ENCODE measurements at places on chromosomes 16 and 17.

GRCh38 chr17:80657561-80657960, 112.9 kb downstream of the RPTOR start:
- no peak for DNase-seq

DNA sequence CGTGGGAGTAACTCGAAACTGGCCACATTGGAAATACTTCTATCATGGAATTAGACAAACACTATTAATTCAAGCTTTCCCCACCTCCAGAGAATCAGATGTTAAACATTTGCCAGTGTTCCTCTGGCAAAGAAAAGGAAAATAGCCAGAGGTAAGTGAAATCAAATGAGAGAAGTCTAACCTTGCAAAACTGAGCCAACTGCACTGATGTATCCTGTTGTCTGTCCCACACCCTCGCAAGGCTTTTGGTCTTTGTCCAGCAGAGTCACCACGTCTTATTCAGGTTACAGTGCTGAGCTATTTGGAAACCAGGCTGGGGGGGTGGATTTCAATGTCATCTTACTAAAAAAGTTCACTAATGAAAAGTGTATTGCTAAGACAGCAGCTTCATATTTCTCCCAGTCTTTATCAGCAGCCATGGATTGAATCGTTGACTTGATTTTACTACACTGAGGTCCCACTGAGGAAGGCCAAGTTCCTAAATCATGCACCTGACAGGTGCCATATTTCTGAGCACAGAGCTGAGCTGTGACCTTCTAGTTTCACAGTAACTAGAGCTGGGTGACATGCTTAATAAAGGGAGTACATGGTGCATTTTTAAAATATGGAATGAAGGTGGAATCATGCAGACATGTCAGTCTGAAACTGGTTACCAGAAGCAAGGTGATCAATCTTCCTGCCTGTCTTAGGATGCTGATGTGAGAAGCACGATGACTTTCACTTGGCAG, 85.2 kb upstream of the HSBP1 start:
- no peak for DNase-seq

DNA sequence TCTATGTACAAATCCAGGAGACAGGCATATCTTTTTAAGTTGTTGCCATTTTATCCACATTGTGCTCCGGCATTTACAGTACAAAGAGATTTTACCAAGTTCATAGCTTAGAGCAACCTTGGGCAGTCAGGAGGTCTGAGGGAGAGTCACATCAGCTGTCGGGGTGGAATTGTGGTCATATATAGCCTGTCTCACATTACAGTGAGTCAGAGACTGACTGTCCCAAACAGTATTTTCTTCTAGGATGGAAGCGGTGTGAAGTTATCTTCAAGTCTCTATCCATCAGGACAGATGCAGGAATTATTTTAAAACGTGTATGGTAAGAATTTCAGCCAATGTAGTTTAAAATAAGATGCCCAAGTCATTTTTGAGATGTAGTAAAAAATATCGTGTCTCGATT, 53.0 kb downstream of the GPRC5B start:
- DNase-seq: no peak

DNA sequence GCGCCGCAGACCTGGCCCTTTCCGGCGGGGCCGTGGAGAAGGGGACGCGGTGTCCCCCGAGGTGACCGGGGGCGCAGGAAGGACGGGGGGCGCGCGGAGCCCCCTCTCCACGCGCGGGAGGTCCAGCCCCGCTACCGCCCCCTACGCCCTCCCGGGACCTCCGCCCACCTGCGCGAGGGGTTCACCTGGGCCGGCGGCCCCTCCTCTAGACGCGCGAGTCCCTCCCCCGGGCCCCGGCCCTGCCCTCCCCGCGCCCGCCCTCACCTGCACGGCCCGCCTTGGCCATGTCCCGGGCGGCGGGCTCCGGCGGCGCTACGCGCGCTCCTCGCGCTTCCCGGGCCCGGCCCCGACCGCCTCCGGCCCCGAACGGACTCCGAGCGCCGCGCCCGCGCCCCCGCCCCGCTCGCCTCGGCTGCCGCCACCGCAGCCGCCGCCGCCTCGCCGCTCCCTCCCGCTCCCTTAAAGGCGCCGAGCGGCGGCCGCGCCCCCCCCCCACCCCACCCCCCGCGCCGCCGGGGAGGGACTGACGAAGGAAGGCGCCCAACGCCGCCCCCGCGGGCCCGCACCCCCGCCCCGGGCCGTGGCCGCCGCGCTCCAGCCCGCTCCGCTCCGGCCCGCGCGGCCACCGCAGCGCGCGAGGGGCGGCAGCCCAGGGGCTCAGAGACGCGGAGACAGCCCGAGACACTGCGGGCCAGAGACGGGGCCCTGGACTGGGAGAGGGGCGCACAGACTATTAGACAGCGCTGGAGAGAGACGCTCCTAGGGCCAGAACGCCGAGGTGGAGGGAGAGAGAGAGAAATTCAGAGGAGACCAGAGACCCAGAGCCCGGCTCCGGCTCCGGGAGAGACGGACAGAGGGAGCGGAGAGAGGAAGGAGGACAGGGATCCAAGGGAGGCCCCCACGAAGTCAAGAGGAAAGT, at the start of gene PITPNM3:
Gene PITPNM3 (minus strand): TSS at position 435 of the 919 bp plus-strand sequence. CDS start 149 bp downstream, at position 286.
- DNase-seq: no peak

DNA sequence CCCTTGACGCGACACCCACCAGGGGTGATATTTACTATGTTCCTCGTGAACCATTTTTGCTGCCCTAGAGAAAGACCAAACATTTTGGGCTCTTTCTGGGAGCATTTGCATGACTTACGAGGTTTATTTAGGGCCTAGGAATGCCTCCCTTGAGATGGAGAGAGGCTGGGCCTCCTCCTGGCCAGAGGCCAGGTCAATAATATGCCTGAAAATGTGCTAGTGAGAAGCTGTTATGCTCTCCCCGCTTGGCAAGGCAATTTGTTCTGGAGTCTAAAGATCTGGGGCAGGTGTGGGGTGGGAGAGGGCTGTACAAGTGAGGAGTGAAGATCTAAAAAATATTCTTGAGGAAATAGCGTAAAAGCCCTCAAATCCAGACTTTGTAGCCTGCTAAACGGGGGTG, 587.3 kb upstream of the CDH5 start:
- no peak for DNase-seq

DNA sequence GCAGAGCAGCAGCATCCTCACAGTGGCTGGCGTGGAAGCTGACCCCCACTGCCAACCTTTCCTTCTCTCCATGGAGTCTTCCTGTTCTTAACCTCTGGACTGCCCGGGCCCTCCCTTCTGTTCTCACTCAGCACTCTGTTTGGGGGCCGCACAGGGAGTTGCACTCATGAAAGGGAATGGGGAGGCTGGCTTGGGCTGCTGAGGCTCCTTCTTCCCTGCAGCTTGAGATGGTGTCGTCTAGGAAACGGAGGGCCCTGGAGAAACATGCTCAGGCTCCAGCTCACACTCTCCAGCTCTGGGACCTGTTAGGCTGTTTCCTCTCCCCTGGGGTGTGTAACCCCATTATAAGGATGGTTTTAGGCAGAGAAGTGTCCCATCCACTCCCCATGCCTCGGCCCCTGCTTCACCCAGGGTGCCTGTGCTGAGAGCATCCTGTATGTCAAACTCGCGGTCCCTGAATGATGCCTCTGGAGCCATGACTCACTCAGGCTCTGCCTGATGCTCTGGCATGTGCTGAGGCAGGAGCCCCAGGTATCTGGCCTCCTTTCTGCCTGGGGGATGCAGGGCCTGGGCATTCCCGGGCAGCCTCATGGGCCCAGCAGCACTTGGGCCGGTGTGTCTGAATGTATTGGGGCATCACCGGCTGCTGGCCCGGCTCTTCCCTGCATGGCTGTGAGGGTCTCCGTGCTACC, 18.9 kb downstream of the TMEM94 start:
- no peak for DNase-seq

- DNase-seq: no peak
Observed at GRCh38 chr17:47690121-47690520, 3.8 kb upstream of the TBKBP1 start.

- no peak for DNase-seq
Observed at GRCh38 chr17:82217120-82217529, 4.5 kb upstream of the CCDC57 start.

GRCh38 chr17:16820979-16821543, 131.0 kb downstream of the CCDC144A start:
- no peak for DNase-seq

- DNase-seq: no peak
Observed at GRCh38 chr16:89278441-89279240, 61.1 kb downstream of the ZNF778 start.

- no peak for DNase-seq
Observed at GRCh38 chr17:79213305-79213704, 138.7 kb downstream of the ENGASE start.

DNA sequence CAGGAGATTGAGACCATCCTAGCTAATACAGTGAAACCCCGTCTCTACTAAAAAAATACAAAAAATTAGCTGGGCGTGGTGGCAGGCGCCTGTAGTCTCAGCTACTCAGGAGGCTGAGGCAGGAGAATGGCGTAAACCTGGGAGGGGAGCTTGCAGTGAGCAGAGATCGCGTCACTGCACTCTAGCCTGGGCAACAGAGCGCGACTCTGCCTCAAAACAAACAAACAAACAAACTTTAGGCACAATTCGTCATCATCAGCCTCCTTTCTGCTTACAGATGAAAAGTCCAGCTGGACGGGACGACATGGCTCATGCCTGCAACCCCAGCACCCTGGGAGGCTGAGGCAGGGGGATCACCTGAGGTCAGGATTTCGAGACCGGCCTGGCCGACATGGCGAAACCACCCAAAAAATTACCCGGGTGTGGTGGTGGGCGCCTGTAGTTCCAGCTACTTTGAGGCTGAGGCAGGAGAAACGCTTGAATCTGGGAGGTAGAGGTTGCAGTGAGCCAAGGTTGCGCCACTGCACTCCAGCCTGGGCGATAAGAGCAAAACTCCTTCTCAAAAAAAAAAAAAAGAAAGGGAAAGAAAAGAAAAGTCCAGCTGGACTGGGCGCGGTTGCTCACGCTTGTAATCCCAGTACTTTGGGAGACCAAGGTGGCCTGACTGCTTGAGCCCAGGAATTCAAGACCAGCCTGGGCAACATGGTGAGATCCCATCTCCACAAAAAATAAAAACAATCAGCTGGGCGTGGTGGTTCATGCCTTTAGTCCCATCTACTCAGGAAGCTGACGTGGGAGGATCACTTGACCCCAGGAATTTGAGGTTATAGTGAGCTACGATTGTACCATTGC, 1.5 kb upstream of the SPIRE2 start:
- no peak for DNase-seq

DNA sequence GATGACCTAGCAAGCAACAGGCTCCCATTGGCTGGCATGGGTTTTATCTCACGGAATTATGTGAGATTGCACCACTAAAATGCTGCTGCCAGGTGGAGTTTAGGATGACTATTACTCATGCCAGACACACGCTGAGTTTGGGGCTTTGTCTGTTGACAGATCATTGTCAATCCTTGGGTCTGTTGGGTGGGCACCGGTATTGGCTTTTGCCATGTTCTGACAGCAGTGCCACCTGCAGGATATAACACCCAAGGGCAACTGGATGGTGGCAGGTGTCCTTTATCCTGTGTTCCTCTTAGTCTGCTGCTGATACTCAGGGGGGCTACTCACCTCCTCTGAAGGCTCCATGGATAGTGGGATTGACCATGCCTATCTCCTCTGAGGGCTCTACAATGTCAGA, 221.6 kb upstream of the DYNLRB2 start:
- DNase-seq: no peak

DNA sequence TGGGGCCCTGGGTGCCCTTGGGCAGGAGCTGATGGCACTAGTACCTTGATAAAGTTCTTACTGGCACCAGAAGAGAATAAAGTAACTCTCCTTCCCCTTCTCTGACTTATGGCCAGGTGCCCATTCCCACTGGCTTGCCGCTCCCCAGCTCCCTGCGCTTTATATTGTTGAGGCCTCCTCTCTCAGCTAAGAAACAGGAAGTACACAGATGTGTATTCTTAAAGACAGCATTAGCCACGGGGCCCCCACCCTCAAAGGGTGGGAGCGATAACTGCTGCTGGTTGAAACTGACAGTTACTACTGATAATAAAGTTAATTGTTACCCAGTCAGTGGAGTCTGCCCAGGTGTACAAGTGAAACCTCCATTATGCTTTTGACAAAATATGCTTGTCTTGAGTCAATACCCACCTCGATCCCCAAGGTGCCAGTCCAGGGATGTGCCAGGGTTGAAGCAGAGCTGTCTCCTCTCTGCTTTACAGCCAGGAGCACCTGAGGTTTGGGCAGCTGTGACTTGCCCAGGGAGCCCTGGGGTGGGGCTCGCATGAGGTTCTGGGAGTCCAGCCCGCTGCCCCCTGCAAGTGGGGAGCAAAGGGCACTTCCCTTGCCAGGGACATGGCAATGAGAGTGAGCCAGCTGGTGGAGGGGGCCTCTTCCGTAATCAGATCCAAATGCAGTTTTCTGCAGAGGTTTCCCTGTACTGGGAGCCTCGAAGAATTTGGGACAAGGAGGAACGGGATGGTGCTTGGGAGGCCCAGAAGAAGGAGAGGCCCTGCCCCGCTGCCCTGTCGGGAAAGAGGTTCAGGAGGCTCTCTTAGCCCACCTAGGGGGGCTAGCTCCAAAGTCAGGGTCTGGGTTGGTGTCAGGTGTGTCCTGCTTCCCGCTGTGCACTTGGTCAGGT, 5.4 kb upstream of the CLDN9 start:
- DNase-seq: no peak

- DNase-seq: no peak
Observed at GRCh38 chr17:44360144-44360533, 3.5 kb downstream of the FAM171A2 start.

DNA sequence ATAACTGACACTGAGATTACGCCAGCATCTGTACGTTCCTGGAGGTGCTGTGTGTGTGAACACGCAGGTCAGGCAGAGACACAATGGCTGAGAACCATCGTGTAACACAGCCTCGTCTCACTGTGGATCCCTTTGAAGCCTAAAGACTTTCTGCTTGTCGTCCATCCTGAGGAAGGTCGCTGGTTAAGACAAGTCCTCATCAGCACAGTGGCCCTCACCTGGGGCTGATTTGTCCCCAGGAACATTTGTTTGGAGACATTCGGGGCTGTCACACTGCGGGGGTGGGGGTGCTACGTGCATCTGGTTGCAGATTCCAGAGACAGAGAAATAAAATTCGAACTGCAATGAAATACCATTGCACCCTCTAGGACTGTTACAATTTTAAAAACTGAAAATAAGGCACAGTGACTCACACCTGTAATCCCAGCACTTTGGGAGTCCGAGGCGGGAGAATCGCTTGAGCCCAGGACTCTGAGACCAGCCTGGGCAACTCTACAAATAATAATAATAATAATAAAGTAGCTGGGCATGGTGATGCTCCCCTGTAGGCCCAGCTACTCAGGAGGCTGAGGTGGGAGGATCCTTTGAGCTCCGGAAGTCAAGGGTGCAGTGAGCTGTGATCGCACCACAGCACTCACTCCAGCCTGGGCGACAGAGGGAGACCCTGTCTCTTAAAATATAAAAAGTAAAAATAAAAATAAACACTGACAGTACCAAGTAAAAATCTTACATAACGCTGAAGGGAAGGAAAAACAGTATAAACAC, 112.0 kb upstream of the METRNL start:
- no peak for DNase-seq

DNA sequence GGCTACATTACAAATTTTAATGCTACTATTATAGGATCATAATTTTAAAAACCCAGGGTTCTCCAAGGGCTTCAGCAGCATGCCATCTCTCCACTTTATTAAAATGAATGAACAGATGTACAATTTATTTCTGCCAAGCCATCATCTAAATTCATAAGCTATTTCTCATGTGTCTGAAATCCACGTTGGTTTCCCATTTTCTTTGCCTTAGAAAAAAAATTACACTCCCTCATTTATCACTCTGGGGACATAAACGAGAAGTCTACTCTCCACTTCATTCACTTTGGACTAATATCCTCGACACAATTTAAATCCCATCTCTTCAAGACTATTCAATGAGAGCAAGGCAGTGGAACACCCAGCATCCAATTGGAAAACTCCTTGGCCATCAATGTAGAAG, 178.4 kb upstream of the HSBP1 start:
- DNase-seq: no peak

- DNase-seq: no peak
Observed at GRCh38 chr17:6088141-6088540, 18.0 kb downstream of the WSCD1 start.

Data from globus pallidus (tissue), 1 donor.